HuH-7.5 (cell line): ENCODE measurements at places on chromosomes 2 and 18.

GRCh38 chr18:9708057-9708433 lies at the start of gene RAB31:
Gene RAB31, plus strand, starts transcription at chr18:9708301. Its CDS starts 105 bp downstream, at chr18:9708406.
- peak; percentile 77 for DNase-seq

DNA sequence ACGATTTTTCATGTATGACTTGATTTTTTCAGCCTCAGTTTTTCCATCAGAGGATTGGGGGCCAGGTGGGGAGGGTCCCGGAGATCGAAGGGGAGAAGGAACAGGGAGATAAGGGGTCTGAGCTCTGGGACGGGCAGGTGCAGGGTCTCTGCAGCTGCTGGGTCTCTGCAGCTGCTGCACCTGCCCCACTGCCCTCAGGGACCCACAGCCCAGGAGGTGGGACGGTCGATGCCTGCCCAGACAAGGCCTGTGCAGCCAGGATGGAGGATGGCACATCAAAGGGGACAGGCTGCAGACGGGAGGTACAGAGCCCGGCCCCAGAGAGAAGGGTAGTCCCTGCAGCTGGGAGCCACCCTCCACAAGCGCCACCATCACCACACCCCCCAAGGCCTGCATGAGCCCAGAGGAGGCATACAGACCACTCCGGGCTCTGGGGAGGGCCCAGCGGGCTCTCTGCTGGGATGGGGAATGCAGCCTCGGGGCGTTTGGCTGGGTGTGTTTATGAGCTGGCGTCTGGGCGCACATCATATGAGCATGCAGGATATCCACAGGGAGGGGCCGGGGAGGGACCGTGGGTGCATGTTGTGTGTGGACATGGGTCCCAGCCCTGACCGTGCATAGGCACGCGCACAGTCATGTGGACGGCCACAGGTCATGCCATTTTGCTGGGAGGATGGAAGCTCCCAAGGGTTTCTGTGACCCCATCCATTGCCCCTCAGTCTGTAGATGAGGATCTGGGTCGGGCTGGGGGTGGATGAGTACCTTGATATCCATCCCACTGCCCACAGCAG lies 34.9 kb upstream of the GPC1 start:
- no peak for DNase-seq

- DNase-seq = no peak
Measured at GRCh38 chr2:188414411-188414810, 122.7 kb downstream of the GULP1 start.

DNA sequence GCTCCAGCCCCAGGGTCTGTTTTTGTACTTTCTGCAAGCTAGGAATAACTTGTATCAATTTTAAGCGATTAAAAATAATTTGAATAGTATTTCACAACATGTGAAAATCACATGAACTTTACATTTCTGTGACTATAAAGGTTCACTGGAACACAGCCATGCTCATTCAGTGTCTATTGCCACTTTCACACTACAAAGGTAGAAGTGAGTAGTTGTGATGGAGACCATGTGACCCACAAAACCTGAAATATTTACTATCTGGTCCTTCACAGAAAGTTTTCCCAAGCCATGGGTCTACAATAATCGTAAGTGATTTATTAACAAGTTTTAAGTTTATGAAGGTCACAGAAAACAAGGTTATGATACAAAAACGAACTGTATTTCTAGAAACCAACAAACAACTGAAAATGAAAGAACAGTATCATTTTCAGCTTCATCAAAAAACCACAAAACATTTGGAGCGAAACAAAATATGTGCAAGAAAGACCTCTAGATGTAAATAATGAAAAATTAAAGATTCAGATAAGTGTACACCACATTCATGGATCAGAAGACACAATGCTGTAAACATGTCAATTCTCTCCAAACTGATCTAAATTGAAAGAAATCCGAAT lies 68.9 kb upstream of the DNER start:
- DNase-seq = no peak

DNA sequence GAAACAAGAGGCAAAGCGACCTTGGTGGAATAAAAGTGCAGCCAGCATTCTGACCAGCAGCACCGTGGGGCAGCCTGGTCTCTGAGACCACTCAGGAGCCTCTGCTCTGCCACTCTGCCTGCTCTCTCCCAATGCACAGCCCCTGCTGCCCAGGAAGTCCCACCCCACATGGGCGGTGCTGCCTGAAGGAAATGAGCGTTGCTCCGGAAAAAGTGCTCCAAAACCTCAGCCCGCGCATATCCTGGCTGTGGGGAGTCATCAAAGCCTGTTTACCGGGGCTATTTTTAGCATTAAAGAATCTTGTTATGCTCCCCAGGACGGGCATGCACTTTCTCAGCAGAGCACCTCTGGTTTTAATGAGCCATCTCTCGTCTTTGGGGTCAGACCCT lies 54.5 kb downstream of the EPAS1 start:
- no peak for DNase-seq

DNA sequence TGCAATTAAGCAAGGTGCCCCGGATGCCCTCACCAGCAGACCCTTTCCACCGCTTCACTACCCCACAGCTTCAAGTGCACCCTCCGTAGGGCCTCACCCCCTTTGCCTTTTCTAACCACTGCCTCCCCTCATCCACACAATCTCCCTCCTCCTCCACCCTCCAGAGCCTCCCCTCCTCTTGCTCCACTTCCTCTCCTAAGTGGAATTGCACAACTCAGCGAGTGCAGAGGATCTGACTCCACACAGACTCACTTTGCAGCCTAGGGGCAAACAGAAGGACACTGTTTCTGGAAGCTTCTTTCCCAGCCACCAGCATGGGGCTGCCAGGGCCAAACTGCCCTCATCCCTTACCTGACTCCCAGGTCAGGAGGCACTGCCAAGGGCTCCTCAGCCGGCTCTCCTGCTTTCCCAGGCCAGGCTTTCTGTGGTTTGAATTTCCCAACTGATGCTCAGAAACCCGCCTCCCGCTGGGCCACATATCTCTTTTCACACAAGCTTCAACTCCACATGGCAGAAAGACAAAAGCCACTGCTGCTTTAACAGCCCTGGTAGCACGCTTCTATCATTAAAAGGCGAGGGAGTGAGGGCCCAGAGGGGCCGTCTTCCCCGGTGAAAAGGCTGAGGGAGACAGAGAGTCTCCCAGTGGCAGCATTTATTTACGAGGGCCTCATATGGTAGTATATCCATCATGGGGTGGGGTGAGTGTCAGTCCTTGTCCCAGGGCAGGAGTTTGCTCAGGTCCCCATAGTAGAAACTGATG lies 74.7 kb upstream of the MGAT4A start:
- peak; percentile 70 for DNase-seq

- no peak for DNase-seq
Measured at GRCh38 chr2:120622159-120622869, 113.4 kb upstream of the GLI2 start.

GRCh38 chr2:21804151-21804550 lies 680.4 kb downstream of the TDRD15 start:
- DNase-seq = no peak

DNA sequence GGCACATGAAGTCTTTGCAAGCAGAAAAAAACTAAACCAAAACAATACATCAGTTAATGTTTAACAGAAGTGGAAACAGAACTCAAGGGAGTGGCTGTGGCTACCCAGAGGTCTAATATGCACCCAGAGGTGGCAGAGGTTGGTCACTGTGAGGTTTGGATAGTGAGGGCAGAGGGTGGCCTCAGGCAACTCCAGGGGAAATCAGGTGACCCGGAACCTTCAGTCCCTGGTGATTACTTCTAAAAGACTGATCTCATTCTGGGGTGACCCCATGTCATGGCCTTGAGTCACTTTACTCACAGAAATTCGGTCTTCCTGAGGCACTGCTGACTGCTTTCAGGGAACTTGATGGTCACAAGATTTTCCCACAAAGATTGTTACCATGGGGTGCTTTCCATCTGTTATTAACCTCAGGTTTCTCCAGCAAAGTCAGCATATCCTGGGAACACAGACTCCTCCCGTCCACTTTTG lies 99.4 kb downstream of the TMEM17 start:
- DNase-seq = no peak

DNA sequence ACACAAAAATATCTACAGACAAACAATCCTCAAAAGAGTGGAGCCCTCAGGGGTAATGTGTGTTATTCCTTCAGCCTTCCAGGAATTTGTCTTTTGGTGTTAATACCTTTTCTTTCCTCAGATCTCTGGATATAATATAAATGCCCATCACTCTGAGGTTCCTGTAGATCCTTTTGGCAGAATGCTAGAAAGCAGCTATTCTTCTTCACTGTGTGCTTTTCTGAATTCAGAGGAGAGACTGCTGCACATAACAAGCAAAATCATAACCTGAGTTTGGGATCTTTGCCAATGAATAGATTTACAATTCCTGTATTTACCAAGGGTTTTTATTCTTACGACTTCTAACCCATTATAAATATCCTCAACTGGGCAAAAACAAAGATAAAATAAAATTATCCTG lies 57.3 kb downstream of the KLF7 start:
- no peak for DNase-seq

GRCh38 chr18:56380685-56381084 lies 257.7 kb downstream of the TXNL1 start:
- no peak for DNase-seq

DNA sequence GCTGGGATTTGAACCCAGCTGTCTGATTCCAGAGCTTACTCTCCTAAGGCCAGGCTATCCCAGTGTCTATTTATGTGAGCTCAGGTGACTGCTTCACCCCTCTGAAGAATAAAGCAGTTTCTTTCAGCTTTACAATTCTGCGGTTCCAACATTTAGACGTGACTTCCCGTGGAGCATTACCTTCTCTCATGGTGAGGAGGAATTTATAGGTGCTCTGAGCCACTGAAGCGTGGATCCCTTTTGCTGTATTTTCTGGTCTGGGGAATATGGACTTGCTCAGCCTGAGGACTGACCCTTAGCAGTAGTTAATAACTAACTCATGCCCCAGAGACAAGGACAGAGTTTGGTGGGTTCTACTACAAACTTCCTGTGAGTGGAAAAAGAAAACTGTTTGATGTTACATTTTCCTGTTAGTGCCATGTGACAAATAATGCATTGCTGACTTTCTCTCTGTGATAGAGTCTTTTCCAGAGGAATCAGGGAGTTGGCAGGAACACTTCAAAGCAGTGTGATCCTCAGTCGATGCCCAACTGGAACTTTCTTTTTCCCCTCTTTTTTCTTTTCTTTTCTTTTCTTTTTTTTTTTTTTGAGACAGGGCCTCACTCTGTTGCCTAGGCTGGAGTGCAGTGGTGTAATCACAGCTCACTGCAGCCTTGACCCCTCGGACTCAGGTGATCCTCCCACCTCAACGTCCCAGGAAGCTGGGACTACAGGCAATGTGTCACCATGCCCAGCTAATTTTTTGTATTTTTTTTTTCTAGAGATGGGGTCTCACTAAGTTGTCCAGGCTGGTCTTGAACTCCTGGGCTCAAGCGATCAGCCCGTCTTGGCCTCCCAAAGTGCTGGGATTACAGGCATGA lies 21.9 kb downstream of the CASP10 start:
- peak; percentile 28 for DNase-seq

GRCh38 chr18:35141567-35142274 lies 99.1 kb upstream of the ZNF397 start:
- DNase-seq = no peak

DNA sequence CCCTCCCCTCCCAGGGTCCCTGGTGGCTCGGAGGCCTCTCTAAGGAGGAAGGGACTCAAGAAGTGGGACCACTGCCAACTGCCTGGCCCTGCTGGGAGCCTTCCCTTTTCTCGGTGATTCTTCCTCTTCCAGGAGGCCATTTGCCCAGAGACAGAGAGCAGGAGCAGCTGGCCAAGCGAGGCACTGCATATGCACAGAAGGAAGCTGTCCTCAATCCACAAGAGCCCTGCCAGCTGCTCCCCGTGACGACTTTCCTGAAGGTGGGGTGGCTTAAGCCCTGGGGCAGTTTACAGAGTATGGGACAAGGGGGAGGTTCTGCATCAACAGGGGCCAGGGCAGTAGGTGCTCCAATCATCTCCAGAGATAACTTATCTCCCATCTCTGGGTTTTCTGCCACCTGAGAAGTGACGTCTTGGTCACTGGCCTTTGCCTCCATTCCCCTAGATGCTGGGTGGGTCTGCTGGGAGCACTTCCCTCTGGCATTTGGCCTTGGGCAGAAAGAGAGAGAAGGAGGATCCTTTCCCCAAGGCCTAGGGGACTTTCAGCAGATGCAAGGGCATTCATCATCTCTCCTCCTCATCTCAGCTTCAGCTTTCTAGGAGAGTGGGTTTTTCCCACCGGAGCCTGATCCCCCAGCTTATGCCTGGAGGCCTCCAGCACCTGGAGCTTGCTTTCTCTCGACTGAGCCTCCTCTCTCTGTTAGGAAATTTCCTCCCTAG lies 28.5 kb downstream of the CIB4 start:
- no peak for DNase-seq

- DNase-seq = no peak
Measured at GRCh38 chr2:194100201-194100600, 1556.8 kb upstream of the SLC39A10 start.

DNA sequence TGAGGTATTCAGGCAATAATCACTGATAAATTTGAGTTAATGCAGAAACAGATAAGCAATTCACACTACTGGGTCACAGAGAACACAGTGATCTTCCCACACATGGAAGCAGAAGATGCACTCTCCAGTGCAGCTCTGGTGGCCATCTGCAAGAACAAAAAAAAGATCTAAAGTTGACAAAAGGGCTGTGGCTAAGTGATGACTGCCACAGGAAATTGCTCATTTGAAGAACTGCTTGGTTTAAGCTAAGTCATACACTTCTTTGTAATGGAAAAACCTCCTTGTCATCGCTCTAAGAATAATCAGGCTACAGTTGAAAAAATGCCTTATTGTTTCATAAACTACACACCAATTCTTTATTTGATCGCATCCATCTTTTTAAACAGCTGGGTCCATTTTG lies 115.1 kb downstream of the DTNB start:
- DNase-seq = no peak

DNA sequence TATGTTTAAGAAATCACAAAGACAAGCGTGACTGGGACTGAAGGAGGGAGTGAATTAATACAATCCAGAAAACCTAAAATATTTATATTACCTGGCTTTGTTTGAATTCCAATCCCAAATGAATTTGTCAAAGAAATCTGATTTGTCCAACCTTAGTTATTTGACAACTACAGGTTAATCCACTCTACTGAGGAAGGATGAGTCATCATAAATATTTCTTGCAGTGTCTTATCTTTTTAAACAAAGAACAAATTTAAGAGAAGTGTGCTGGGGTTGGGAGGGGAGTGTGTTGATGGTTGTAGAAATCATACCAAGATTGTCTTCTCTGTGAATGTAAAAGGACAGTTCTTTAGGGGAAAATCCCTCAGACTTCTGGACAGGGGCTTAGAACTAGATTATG lies 1106.3 kb upstream of the SLC39A10 start:
- DNase-seq = no peak
